Effector CD4-positive, alpha-beta T cell (primary cell): ENCODE measurements at places on chromosomes 1 and 21.

DNA sequence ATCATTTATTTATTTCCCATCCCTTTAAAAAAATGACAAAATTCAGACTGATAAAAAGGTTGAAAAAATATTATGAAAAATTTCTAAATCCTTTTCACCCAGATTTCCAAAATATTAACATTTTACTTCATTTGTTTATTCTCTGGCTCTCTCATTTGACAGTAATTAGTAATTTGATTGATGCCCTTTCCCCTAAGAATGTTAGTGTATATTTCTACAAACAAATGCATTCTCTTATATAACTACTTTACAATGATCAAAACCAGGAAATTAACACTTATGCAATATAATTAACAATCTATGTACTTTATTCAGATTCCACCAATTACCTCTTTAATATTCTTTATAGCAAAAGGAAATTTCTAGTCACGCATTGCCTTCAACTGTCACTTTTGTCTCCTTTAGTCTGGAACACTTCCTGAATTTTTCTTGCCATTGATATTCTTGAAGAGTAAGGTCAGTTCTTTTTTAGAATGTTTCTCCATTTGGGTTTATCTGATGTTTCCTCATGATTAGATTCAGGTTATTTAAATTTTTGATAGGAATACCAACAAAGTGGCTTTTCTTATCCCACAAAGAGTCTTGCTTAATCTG, 3.9 kb downstream of the CD53 start:
- DNase-seq, result no peak

DNA sequence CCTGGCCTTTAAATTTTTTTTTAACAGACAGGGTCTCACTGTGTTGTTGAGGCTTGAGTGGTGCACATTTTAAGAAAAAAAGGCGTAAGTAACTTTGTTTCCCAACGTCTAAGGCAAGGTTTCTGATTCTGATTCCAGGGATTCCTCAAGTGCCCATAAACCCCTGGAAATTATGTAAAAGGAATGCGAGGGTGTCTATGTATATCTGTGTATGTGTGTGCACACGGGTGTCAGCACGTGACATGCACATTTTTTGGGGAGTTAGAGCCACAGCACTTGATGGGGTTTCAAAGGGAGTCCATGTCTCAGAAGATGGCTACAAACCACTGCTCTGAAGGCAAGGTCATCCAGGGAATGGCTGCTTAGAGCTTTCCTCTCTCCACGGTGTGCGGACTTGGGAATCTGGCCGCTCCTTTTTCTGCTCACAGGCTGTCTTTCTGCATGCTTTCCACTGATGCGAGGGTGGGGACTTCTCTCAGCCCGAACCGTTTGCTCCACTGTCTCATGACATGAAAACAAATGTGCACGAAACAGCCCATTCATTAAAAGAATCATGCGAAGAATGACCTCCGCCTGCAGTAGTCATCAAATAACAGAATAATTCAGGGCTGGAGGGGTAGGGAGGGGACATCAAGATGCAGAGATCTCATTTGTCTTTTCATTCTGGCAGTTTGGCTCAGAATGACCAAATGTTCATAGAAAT, 18.7 kb upstream of the RERE start:
- no peak for DNase-seq

- DNase-seq, result no peak
Observed at GRCh38 chr1:57576756-57577155, 152.9 kb upstream of the DAB1 start.

DNA sequence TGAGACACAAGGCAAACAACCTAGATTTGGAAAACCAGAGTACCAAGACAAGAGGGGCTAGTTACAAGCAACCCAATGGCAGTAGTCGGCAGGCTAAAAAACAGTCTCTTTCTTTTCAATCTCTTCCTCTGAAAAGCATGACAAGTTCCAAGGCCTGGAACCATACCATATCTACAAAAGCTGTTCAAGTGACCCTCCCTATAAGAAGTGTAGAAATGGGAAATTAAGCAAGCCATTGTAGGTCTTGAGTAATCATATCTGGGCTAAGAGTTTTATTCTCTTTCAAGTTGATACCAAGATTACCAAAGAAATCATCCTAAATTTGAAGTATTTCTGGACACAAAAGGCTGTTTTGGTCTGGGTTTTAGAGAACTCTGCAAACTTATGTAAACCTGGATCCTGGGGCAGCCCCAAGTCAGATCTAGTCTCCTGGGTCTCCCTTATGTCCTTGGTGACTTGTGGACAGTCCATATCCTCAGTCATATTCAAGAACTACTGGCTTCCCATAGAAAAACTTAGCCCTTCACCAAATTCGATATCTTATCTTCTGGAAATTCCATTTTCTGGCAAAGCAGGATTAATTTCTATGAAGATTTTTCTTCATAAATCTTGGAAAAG, 24.7 kb downstream of the FMO3 start:
- no peak for DNase-seq

- DNase-seq, result no peak
Observed at GRCh38 chr1:95308276-95309030, 74.4 kb downstream of the RWDD3 start.

DNA sequence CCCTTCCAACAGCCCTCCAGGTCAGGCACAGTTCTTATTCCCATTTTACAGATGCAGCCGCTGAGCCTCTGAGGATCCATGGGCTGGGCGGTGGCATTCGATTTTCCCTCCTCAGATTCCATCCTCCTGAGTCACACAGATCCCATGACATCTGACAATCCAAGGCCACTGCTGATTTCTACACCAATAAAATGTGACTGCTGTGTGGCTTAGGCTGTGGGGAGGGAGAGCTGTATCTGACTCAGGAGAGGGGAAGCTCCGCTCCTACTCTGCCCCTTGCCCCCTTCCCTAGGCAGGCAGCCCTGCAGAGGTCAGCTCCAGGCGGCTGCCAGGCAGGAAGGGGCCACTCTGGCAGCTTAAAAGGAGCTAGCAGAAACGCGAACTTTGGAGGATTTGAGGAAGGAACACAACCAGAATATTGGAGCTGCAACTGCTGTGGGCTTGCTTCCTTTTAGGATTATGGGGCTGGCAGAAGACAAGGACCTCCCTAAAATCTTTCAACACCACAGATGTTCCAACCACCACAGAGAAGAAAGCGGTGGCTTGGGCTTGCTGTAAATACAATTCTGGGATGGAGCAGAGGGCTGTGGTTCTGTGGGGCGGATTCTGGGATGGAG, 50.0 kb downstream of the MRPL37 start:
- no peak for DNase-seq

- DNase-seq, result no peak
Observed at GRCh38 chr1:203985676-203986075, 87.2 kb upstream of the SOX13 start.

- DNase-seq, result peak; percentile 0
Observed at GRCh38 chr21:45990741-45991605, 9.4 kb downstream of the COL6A1 start.

DNA sequence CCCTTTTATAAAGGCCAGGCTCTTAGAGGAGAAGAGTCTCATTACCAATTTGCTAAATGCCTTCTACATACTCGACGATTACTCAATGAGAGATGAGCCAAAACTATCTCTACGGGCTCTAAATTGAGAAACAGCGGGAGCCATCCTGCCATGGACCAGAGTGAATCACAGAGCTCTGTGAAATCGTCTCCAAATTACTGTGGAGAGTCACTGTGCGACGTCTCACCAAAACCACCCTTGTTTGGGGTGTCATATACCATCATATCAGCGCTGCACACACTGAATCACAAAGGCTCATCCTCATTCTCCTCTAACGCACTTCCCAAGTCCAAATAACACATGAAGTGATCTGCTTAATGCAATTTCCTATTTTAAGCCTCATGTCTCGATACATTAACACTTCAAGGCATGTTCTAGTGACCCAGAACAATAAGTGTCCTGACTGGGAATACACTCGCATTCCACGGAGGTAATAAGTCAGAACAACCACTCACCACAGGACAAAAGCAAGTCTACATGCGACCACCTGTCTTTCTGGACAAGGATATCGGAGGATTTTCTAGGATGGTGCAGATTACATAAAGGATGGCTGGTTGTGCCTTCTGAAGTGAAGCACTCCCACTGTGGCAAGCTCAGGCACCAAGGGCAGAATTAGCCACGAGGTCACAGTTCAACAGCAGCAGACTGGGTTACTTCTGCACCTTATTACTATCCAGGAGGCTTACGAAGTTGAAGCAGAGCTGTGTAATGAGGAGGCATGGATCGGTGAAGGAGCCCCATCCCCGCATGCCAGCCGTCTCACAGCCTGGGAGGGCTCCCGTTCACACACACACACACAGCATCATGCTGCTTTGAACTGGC, 44.3 kb downstream of the NID1 start:
- DNase-seq, result no peak

- DNase-seq, result no peak
Observed at GRCh38 chr1:46210561-46210960, 7.4 kb downstream of the LURAP1 start.

GRCh38 chr1:212967801-212968200, 17.5 kb downstream of the VASH2 start:
- DNase-seq, result no peak

- no peak for DNase-seq
Observed at GRCh38 chr21:16283516-16283915, 553.7 kb downstream of the USP25 start.

GRCh38 chr21:35338281-35338680, 289.2 kb upstream of the RUNX1 start:
- DNase-seq, result no peak

DNA sequence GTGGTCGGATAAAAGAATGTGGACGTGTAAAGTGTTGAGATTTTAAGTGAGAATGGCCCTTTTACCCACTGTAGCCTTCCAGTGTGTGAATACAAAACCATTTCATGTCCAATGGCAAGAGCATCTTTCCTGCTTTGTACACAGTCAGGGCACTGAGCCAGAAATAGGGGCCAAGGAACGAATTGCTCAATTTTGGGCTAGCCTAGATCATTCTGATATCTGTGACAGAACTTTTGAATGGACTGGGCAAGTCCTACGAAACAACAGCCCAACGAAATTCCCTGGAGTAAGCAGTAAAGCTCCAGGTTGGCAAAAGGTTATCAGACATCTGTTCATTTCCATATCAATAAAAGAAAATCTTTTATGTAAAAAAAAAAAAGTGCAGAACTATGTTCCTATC, 5.5 kb downstream of the KIF26B start:
- DNase-seq, result no peak

DNA sequence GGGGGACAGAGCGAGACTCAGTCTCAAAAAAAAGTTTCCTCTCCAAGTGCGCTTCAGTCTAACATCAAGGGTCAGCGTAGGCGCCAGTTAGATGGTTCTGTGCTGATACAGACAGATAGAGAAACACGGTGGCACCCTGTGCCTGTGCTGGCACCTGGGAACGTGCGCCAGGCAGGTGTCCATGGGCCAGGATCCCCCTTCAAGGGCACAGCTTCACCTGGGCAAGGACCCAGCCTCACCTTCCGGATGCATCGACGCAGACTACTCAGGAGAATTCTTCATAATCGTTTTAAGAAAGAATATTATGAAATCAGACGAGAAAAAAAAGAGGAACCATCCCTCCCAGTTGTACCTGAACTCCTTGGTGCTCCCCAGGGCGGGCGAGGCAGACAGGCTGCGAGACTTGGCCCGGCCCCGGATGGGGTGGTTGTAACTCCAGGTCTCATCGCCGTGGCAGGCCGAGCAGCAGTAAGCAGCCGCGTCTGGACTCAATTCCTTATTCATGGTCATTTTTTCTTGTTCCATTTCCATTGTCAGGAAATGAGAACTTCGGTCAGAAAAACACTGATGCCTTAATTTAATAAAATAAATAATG, 13.3 kb downstream of the NADK start:
- DNase-seq, result no peak

DNA sequence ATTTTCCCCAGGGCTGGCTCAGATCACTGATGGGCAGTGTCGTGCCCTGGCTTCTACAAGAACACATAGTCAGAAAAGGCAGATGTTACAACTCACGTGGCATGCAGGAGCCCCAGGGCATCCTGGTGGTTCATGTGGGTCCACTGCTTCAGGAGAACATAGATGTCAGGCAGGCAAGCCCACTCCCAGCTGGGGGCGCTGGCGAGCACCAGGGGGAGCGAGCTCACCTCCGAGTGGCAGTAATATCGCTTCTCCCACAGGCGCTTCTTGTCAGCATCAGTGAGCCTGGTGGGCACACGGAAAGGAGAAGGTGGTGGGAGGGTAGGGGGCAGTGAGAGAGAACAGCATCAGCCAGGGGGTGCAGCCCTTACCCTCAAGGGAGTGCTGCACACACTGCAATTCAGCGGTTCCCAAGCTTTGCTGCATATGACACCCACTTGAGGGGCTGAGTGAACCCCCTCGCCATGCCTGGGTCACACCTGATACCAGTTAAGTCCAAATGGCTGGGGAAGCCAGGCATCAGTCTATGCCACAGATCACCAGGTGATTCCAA, 34.3 kb upstream of the PPP1R15B start:
- peak; percentile 34 for DNase-seq

DNA sequence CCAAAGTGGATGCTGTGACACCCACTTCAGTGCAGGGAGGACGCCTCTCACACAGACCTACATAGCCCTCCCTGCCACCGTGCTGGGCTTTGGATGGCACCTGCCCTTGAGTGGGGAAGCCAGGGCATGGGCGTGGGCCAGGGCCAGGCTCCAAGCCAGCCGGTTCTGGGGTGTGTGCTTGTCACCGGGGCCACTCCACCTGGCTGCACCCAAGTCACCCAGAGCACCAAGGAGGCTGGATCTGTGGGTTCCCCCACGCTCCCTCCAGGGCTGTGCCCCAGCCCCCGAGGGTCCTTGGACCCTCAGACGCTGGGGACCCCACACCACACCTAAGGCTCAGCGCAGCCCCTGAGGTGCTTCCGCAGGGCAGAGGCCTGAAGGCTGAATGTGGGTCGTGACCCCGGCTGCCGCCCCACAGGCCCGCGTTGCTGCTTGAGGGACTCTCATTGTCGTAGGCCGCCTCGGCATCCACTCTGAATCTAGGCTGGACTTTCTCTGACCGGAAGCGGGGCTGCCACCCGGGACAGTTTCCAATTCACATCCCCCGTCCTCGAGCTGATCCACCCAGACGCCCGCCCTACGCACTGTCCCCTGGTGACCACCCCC, 1.5 kb downstream of the MXRA8 start:
- DNase-seq, result no peak

GRCh38 chr21:25558123-25558522, 49.2 kb downstream of the MRPL39 start:
- DNase-seq, result no peak

GRCh38 chr1:54220004-54220811, 20.2 kb downstream of the MRPL37 start:
- DNase-seq, result no peak

GRCh38 chr1:165795894-165796293, 27.2 kb upstream of the TMCO1 start:
- DNase-seq, result no peak

DNA sequence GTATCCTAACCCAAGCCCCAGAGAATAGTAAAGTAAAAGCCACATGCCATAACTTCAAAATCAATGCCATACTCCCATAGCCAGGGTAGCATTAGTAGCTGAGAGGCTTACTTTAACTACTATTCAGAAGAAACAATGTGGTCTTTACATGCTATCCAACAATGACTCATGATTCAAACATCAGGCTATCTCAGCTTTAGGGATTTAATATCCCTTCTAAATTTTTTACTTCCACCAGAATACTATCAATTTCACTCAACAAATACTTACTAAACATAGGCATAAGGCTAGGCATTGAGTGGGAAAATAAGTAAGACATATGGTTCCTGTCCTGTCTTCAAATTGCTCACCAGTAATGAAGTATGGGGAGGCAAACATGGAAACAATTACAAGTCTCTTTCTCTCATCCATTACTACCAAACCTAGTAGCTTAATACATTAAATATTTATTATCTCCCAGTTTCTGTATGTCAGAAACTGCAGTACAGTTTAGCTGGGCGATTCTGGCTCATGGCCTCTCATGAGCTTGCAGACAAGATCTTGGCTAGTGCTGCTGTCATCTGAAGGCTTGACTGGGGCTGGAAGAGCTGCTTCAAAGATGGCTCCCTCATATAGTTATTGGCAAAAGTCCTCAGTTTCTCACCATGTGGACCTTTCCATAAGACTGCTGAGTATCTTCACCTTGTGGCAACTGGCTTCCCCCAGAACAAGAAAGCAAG, 30.7 kb downstream of the EVI5 start:
- no peak for DNase-seq
